ENCODE measurements at places on chromosomes 7 and 10.

DNA sequence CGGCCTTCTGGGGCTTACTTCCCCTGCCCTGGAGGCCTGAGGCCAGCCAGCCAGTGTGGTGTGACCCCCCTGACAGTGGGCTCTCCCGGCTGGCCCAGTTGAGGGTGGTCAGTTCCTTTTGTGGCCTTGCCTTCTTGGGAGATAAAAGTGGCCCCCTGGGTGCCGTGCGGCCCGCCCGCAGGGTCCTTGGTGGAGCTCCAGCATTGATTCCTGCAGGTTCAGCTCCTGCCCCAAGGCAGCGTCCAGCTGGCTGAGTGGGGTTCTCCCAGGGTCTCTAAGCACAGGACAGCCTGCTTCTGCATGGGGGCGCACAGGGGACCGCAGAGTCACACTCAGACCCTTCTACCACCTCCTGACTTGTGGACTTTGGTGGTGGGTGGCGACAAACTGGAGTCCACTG, 62.1 kb downstream of the CUX1 start:
- DNase-seq, result no peak

DNA sequence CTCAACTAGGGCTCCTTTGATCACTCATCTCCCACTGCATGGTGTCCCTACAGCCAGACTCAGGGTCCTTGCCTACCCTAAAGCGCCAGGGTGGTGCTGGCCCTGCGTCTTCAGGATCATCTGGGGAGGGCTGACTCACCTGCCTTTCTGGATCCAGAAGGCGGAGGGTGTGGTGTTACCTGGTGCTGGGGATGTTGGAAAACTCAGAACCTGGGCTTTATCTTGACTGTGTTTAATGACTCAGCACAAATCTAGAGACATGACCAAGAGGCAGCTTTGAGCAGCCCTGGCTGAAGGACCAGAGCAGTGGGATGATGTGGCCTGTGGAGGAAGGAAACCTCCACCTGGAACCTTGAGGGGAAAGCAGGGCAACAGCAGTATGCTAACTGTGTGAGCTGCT, 96.5 kb downstream of the GRK5 start:
- DNase-seq, result no peak

GRCh38 chr7:157220916-157221569, 82.3 kb downstream of the UBE3C start:
- no peak for DNase-seq

GRCh38 chr7:31775556-31775955, 88.5 kb downstream of the PPP1R17 start:
- no peak for DNase-seq
